Left renal cortex interstitium (tissue), 4 donors: ENCODE measurements at places on chromosomes 12 and 14.
A peak's percentile ranks its signal among the peaks of the same experiment; 100 is the strongest.

DNA sequence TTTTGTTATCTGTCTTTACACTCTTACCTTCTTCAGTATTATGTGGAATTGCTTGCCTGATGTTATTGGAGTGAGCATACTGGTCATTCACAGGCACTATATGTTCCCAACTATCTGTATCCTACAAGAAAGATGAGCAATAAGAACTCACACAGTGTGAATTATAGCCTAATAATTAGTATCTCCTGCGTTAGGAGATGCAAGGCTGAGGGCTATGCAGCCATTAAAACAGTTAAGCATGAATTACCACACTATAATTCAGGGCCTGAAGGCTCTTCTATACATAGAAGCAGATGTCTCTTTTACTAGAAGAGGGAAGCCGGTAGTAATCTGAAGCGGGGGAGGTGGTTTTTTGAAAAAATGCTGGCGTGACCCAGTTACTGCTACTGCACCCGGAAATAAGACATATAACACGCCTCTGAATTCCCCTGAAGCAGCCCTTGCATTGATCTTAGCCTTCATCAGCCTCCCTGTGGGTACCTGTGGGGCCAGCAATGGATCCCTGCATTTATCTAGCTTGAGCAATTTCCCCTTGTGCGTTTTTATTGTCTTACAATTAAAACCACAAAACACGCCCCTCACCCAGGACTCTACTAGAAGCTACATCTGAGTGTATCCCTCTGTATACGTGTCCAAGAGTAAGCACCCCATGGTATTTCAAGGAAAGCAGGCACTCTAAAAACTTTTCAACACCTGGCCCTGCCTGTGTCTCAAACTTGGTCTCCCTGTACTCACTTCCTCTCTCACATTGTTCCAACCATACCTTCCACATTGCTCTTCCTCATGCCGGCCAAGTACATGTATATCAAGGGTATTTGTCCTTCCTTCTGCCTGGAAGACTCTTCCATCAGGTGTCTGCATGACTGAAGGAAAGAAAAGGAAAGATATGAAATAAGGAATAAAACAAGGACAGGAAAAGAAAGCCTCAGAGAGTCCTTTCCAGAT, 210.9 kb upstream of the ARID2 start:
- no peak for DNase-seq

DNA sequence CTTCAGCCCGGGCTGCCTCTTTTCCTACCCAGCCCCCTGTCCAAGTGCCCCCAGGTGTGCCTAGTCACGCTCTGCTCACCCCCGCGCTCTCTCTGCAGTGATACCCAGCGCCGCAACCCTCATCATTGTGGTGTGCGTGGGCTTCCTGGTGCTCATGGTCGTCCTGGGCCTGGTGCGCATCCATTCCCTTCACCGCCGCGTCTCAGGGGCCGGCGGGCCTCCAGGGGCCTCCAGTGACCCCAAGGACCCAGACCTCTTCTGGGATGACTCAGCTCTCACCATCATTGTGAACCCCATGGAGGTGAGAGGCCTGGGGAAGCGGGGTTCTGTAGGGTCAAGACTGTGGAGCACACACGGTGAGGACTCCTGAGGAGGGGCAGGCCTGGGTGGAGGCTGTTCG, 27.2 kb downstream of the CLSTN3 start:
- DNase-seq = no peak

GRCh38 chr14:77000340-77001270, 27.9 kb downstream of the IRF2BPL start:
- DNase-seq = peak; percentile 70

- DNase-seq = no peak
Observed at GRCh38 chr12:69987579-69988091, 162.6 kb downstream of the MYRFL start.

GRCh38 chr12:75660805-75661404, 149.5 kb upstream of the KRR1 start:
- no peak for DNase-seq

DNA sequence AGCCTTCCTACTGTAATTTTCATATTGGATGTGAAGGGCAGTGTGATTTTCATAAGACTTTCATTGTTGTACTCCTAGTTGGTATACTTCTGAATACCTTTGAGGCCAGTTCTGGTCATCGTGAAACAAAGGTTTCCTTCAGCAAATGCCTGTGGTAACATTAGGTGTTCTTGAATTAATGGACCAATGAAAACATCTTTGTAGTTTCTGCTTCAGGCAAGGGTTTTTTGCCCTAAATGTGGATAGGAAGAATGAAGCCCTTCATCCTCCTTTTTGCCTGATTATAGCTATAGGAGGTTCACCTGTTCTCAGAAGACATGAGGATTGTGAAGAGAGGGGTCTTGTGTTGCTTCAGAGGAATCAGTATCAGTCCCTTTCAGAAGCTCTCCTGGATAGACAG, 60.7 kb downstream of the PTPN11 start:
- DNase-seq = no peak

- no peak for DNase-seq
Observed at GRCh38 chr14:105508069-105508468, 17.0 kb downstream of the TEDC1 start.

GRCh38 chr12:123748661-123749060, 13.4 kb upstream of the DNAH10 start:
- DNase-seq = no peak

- no peak for DNase-seq
Observed at GRCh38 chr14:22390824-22391461, 198.1 kb downstream of the DAD1 start.

GRCh38 chr12:98420461-98420860, 94.9 kb upstream of the TMPO start:
- no peak for DNase-seq

DNA sequence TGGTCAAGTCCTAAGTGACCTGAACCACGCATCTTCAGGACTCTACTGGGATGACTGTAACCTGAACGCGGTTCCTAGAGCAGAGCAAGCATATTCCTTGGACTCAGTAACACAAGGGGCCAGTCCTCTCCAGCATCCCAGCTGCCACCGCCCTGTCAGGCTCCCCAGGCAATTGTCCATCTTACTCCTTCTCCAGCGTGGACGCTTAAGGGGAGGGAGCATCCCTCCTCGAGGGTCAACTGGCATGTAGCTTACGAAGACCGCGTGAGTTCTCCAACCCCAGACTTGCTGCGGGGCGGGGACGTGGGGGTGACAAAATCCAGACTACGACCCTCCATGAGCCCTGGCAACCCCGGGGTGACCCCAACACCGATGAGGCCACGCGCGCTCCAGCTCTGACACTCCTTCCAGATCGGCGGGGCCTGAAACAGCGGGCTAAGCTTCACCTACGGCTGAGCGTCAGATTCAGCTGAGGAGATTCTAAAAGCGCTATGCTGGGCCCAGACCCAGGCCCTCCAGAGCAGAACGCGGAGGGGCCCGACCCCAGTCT, 846 bp upstream of the MTHFD1 start:
- peak; percentile 24 for DNase-seq

DNA sequence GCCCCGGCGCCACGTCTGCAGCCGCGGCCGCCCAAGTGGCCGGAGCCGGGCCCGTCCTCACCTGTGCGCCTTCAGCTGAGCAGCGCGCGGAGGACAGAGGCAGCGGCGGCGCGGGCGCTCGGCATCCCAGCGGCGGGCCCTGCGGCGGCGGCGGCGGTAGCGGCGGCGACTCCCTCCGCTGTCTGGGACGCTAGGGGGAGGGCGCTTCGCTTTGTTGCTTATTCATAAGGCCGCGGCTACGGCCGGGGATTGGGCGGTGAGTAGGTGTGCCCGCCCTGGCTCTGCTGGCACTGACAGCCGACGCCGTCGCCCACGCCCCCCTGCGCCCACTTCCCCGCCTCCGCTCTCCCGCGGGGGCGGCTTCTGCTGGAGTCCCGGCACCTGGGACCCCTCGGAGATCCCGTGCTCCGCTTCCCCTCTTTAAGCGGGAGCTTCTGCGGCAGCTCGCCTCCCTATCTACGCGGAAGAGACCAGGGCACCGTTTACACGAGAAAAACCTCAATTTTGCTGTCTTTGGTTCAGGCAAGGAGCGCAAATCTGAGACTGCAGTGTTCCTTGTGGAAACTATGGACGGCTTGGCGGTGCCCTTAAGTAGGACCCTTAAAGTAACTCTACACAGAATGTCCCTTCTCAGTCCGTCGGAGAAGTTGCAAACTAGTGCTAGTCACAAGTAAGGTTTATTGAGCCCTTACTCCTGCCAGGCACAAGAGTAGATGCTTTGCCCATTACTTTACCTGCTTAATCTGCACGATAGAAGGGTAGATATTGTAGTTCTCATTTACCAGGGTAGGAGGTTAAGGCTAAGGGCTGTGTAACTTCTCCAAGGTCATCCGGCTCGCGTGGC, at the start of gene ARMH4:
Gene ARMH4 (minus strand): TSS at position 200 of the 844 bp plus-strand sequence. CDS start 12,855 bp downstream, outside the sequence.
- DNase-seq = peak; percentile 81

- no peak for DNase-seq
Observed at GRCh38 chr12:106096376-106096775, 42.4 kb downstream of the NUAK1 start.

- no peak for DNase-seq
Observed at GRCh38 chr12:109716512-109717389, 3.1 kb downstream of the FAM222A start.

DNA sequence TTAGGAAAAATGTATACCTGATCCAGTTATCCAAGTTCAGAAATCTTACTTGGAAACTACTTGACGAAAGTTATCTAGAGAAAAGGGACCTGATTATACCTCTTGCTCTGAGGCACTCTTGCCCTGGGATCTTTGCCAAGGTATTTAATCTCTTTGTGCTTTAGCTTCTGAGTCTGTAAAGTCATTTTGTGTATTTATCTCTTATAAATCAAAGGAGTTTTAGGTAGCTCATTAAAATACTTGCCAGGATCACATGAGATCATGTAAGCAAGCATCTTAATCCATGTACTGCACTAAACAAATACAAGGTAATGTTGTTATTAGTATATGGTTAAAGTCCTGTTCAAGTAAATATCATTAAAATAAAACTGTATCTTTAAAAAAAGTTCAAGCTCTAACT, 147.5 kb downstream of the IPO8 start:
- DNase-seq = no peak

- DNase-seq = no peak
Observed at GRCh38 chr12:83739607-83740006, 1052.9 kb downstream of the TMTC2 start.

- DNase-seq = peak; percentile 4
Observed at GRCh38 chr14:56342494-56342942, 224.3 kb downstream of the PELI2 start.

DNA sequence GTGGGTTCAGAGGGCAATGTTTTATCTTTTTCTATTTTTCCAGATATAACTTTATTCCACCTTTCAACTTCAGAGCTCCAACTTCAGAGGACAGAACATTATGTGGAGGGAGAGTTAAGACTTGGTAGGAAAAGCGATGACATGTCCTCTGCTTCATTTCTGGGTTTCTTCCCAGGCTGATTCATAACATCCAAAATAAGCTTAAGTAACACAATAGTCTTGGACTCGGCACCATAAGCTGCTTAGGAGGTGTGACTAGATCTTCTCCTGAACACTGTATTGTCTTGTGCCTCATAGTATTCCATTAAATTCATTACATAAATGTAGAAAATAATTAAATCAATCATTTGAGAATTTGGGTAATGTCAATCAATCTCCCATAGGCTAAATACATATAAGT, 95.5 kb upstream of the PDE3A start:
- no peak for DNase-seq

DNA sequence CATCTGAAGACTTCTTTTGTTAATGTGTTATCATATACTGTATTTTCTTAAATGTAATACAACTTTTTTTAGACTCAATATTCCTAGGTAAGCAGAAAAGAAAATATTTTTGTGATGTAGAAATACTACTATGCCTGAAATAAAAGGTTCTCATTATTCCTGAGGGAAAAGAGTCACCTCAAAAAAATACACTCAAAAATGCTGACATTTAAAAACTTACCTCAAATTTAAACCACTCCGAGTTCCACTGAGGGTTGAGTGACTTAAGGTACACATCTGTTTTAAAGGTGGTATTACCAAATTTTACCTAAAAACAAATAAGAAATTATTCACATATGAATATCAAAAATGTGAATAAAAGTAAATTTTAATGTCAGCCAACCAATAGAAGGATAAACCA, 9.3 kb downstream of the C2CD5 start:
- DNase-seq = no peak

DNA sequence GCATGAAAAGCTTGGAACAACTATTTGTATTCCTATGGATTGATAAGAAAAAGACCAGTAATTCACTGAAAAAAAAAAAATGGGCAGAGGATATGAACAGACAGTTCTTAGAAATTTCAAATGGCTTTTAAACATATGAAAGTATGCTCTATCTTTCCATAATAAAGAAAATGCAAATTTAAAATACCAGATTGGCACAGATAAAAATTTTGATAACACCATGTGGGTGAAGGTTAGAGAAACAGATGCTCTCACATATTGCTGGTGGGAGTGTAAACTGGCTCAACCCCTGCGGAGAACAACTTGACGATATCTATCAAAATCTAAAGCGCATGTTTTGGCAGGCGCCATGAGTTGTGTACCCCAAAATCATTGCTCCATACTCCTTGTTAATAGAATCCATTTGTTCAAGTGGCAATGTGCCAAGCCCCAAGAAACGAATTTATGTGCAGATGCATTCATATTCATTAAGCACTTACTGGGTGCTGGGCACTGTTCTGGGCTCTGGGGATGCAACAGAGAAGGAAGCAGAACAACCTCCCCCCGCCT, 29.5 kb upstream of the TMPO start:
- no peak for DNase-seq

DNA sequence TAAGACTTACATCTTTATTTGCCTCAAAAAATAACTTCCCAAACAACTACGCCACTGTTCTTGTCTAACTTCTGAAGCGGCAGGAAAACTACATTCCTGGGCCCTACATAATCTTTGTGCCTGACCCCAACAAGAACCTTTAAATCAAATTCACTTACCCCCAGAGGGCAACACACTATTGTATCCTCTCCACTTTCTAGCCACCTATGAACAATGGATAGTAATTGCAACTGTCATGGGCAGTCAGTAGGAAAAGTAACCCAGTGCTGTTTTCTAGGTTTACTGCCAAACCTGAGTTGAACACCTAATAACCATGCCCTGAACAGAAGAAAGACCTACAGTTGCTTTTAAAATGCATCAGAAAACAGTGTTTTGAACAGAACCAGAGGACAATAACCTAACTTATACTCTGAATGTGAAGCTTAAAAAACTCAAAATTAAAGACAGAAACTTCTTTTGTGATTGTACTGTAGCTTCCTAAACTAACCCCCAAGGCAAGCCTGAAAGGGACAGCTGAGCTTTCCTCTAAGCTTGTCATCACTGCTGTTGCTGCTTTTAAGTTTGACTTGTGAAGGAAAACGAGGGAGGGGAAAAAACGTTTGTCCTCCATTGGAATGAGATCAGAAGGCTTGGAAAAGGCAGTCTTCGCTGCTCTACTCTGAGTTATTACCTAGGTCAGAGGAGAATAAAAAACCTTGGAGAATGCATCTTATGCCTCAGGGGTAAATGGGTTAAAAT, 195.7 kb downstream of the SOX5 start:
- no peak for DNase-seq

DNA sequence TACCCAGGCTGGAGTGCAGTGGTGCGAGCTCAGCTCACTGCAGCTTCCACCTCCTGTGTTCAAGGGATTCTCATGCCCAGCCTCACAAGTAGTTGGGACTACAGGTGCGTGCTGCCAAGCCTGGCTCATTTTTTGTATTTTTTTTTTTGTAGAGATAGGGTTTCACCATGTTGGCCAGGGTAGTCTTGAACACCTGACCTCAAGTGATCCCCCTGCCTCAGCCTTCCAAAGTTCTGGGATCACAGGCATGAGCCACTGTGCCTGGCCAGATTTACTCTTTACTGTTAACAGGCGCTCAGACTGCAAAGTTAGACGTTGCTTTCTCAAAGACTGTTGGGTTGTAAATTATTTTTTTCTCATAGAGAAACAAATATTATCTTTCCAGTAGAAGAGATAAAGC, 46.1 kb upstream of the LRRK2 start:
- no peak for DNase-seq

- no peak for DNase-seq
Observed at GRCh38 chr12:88562846-88563582, 17.3 kb downstream of the KITLG start.
